ENCODE measurements at places on chromosomes 4 and X.
A peak's percentile ranks its signal among the peaks of the same experiment; 100 is the strongest.

DNA sequence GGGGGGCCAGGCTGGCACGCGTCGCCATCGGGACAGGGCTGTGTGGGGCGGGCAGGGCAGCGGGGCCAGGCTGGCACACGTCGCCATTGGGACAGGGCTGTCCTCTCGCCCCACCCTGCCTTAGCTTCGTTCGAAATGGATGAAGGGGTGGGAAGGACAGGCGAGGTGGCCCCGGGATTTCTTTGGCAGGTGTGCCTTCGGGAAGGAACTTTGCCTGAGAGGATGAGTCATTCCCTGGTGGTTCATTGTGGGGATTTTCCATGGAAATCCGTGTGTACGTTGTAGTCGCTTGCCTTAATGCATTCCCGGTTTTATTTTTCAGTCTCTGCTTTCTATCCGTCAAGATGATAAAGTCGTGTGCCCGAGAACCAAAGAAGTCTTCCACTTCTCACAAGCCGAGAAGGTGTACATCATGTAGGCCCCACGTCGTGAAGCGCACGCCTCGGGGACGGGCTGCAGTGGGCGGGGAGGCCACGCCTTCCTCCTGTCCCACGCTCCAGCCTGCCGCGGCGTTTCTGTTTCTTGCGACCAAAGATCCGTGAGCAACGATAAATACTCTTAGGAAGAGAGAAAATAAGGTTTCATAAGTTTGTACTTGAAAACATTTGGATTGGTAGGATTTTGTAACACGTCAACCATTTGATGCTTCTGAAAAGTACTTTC, 8.1 kb upstream of the UVSSA start:
- DNase-seq, result no peak

DNA sequence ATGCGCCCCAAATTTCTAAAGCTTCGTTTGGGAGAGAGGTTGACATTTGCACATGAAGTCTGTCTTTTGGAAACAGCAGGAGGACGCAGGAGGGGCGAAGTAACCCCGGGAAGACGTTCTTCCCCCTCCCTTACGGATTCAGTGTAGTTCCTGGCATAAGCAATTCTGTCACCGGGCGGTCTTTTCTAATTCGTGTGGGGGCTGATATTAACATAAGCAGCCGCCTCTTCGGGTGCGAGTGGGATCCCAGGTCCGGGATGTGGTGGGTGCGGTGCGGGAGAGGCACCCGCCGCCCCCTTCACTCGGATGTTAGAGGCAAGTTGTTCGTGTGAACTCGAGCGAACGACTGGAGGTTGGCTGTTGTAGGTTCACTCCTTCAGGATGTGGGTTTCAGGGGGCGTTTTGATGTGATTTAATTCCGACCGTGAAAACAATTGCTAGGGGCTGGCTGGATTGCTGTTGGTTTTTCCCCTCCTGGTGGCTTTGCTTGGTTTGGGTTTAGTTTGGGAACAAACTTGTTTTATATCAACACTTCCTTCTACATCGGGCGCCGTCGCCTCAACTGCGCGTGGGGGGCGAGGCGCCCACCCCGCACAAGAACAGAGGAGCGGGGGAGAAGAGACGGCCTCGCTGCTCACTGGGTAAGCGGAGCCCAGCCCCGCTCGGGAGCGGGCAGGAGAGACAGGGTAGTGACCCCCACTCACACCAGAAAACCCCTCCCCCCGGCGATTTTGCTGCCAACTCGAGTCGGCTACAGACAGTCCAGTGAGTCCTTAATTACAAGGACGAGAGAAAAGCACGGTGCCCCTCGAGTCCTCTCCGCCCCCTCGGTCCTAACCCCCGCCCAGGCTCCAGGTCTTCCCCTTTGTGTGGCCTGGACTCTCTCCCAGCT, 2.9 kb upstream of the LEF1 start:
- DNase-seq, result peak; percentile 24

DNA sequence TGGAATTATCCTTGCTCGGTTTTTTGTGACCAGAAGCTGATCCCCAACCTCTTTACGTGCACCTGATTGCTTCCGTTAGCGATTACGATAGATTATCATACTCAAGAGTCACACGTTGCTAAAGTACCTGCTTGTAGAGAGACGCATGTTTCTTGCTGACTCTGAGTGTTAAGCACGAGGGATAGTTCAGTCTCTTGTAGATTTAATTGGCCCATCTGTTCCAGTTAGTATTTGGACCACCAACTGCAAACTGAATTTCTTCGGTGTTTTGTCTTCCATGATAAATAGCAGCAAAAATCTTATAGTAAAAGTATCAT, 516 bp upstream of the COX18 start:
- DNase-seq, result no peak

DNA sequence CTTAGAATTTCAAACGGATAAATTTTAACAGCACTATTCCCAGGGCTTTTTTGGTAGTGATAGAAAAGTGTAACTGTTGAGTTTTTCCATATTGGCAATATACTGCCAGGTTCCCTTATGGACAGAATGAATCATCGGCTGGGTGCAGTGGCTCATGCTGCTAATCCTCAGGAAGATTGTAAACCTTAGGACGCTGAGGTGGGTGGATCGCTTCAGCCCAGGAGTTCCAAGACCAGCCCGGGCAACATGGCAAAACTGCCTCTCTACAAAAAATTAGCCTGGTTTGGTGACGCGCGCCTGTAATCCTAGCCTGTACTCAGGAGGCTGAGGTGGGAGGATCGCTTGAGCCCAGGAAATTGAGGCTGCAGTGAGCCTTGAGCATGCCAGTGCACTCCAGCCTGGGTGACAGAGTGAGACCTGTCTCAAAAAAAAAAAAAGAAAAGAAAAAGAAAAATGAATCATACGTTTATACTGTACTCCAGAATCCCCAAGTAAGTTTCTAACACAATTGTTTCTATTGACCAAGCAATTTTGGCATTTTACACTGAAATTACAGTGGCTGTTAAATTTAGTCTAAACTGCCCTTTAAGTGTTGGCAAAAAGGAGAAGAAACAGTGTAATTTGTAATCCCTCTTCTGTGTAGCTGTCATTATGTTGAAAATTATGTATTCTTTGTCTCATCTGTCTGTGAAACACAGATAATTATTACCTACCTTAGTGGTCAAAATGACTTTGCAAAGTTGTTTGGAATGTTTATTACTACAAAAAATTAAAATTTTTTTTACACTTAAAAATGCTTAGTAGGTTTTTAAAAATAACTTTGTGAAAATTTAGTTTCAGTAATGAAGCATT, 1.8 kb downstream of the SLC30A9 start:
- peak; percentile 9 for DNase-seq

GRCh38 chr4:27836523-27836922, 975.9 kb downstream of the STIM2 start:
- no peak for DNase-seq

DNA sequence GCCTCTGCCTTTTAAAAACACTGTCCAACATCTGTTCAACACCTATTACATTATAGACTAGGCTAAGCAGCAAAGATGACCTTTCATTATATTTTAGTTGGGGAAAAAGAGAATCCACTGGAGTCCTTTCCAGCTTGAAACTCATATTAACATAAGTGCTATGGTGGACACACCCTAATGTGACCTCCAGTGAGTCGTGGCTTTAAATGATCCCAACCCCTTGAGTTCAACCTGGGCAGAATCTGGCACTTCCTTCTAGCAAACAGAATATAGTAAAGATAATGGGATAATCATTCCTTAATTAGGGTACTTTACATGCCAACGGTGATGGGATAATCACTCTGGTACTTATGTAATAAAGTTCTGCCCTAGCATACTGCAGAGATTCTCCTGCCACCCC, 162.6 kb downstream of the MAB21L2 start:
- DNase-seq, result no peak

GRCh38 chr4:44651425-44651824, at the start of gene YIPF7:
Gene YIPF7 (minus strand): TSS chr4:44651625. CDS start chr4:44650100, 1,525 bp downstream.
- no peak for DNase-seq

DNA sequence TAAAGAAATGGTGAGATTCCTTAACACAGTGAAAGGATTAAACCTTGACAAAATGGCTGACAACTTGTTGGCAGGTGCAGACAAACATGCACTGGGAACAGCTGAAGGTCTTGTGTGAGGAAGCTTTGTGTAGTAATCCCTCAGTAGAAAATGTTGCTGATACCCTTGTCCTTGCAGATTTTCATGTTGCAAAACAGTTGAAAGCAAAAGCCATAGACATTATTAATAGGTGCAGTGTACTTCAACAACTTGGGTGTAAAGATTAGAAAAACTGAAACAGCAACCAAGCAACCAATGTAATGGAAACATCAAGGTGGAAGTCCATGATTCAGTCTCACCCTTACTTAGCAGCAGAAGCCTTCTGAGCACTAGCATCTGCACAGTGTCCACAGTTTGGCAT, 29.8 kb downstream of the UGT2B7 start:
- DNase-seq, result no peak

GRCh38 chr4:137267024-137267423, 265.3 kb downstream of the PCDH18 start:
- DNase-seq, result no peak

DNA sequence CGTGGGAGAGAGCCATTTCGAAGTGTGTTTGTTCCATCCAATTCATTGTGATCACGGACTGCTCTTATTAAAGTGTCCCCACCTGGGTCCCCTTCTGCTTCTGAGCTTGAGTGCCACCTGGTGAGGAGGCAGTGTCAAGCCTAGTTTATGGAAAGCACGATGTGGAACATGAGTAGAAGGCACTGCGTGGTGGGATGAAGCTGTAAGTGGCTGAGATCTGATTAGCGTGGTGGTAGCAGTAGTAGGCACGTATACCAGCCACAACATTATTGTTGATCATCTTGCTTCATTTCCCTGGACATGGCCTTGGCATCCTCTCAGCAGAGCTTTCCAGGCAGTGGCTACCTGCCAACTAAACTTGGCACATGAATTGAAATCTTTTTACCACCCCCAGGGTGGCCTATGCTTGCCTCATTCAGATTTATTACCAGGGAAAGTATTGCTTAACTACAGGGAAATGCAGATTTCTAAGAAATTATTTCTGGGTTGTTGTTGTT, 46.4 kb downstream of the GPAT3 start:
- no peak for DNase-seq

DNA sequence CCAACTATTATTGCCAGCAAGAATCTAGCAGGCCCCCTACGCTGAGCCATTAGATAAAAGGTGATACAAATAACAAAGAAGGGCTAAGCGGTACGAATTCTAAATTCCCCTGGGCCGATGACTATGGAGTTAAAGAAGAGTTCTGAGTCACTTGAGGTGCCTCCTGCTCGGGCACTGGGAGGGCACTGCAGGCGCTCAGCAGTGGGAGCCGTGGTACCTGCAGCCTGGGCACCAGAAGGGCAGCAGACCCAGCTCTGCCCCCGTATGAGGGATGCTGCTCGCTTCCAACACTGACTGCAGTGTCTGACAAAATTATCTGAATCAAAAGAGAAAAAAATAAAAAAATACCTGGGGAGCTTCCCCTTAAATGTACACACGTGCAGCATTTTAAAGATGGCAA, 44.1 kb upstream of the MTNR1A start:
- no peak for DNase-seq

DNA sequence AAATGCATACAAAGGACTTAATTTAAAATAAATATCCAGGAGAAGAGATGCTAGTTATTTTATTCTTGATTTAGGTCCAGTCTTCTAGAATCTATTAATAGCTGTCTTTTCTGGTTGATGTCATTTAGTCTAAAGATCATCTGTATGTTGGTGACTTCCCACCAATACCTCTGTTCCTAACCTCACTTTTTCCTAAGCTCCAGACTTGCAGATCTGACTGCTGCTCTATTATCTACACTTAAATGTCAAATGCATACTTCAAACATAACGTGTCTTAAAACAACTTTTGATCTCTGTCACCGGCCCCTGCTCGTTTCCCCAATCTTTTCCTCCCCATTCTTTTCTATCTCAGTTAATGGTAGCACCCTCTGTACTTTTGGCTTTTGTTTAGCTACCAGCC, 133.3 kb downstream of the STIM2 start:
- DNase-seq, result no peak

GRCh38 chr4:36243355-36244256, 708 bp downstream of the ARAP2 start:
- DNase-seq, result peak; percentile 39

GRCh38 chr4:2886622-2887021, 43.0 kb downstream of the ADD1 start:
- DNase-seq, result no peak

DNA sequence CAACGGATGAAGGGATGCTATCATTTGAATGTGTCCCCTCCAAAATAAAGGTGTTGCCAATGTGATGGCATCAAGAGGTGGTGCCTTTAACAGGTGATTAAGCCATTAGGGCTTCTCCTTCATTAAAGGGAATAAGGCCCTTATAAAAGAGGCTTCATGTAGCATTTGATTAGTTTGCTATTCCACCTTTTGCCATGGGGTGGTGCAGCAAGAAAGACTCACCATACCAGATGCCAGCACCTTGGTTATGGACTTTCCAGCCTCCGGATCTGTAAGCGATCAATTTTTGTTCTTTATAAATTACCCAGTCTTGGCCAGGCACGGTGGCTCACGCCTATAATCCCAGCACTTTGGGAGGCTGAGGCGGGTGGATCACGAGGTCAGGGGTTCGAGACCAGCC, 7.9 kb upstream of the SLC25A43 start:
- peak; percentile 54 for DNase-seq

Measured in hematopoietic multipotent progenitor cell treated with erythropoietin and hydrocortisone succinate and interleukin-3 and kit ligand, for 8 days (in vitro differentiated cells).